ENCODE measurements at places on chromosomes 2 and 18.

DNA sequence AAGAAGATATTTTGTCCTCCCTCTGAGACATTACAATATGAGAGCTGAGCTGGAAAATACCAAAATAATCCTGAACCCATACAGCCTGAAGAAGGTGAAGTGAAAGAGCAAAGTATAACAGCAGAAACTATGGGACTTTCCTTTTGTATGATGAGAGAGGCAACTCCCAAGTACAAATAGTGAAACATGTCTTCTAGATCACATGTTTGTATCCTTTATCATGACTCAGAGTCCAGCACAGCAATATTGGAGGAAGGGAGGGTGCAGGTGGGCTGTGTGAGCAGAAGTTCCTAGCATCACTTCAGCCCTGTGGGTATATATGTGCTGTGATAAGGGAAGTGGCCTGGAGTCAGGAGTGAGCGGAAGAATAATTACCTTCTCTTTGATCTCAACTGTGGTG lies 265.6 kb upstream of the NRXN1 start:
- DNase-seq, result no peak

DNA sequence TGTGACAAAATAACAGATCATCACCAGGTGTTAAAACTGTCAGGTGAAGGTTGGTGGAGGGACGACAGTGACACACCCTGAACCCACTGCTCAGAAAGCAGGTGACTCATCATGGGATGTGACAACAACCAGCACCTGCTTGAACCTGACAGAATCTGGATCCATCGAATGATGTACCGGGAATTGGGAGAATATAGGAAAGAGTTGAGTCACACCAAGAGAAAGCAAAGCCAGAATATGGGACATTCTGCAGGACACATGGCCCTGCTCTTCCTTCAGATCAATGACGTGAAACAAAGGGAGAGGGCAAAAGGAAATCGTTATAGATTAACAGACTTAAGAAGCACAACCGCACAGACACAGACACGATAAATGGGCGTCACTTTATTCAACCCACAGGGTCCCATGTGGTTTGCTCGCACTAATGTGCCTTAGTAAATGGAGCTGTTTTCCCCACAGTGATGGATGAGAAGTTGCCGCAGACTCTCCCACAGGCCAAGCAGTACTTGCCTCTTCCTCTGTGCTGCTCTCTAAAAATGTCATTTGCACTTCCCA lies 100.1 kb downstream of the CRACDL start:
- DNase-seq, result peak; percentile 48

GRCh38 chr18:59740141-59740540 lies 42.9 kb upstream of the CCBE1 start:
- no peak for DNase-seq

DNA sequence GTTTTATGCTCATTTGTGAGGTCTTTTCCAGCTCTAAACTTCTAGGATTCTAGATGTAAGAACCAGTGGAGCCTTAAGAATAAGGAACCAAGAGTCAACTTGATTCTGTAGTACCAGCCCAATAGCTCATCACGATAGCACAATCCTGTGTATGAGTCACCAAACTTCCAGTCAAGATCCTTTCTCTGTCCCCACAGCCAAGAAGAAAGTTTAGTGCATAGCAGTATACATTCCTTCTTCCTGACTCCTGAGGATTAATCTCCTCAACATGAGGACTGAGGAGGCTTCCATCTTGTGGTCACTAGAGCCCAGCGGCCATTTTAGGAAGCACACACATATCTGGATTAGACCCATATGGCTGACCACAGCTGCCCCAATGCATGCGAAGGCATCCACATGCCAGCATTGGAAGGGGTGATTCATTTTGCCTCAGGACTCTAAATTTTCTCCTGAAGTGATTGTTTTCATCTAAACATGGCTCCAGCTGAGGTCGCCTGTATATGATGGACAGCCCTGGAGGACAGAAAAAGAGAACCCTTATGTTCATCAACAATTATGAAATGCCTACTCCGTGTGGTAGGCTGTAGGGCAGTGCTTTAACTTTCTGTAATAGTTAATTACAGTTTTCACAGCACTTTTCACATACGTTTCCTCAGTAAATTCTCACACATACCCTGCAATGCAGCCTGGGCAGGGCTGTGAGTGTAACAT lies 53.5 kb downstream of the RASGRP3 start:
- no peak for DNase-seq

- DNase-seq, result no peak
These were observed 183.0 kb downstream of the NYAP2 start for GRCh38 chr2:225582355-225583116.

DNA sequence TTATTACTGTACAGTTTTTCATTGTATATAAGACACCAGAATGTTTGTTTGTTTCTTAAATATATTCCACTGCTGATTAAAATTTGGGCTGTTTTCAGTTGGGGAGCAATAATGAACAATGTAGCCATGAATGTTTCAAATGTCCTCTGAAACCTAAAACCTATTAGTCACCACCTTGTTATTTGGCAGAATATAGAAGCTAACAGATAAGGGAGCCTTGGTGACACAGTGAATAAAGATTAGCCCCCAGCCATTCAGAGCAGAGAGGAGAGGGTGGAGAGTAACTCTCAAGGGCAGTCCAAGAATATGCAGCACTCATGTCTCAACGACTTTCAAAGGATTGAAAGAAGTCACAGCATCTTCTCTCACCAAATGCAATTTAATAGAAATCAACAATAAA lies 43.1 kb upstream of the ATP8B1 start:
- no peak for DNase-seq

DNA sequence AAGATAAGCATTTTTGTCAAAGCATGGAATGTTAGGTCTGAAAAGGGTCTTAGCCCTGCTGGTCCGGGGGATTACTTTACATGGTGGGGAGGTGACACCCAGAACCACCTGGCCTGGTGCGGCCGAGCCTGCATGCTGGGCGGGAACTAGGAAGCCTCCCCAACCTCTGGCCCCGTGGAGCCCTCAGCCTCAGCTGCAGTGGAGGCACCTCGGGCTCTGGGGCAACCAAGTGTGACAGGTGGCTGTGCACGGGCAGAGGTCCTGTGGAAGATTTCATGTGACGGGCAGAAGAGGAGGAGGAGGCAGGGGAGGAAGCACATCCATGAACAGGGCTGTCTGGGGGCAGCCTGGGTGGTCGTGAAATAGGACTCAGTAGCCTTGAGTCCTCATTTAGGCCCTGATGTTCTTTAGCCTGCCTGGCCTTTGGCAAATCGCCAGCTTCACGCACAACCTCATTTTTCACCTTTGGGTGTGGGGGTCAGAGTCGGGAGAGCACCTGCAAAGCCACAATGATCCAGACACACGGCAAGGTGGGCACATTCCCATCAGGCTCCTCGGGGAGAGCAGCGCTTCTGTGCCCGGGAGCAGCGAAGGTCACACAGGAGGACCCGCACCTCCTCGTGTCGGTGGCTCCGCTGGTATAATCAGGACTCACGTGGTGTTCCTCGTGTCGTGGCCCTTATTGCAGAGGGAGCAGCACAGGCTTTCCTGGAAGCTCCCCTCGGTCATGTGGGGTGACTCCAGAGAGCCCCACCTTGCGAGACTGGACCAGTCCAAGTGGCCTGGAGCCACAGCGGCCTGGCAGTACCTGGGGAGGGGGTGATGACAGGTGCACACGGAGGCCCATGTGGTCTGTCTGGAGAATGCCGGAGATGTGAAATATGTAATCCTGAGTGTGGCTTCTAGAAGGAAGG lies 13.9 kb downstream of the CNDP2 start:
- DNase-seq, result no peak

GRCh38 chr18:79384834-79385233 lies 10.9 kb upstream of the NFATC1 start:
- no peak for DNase-seq

DNA sequence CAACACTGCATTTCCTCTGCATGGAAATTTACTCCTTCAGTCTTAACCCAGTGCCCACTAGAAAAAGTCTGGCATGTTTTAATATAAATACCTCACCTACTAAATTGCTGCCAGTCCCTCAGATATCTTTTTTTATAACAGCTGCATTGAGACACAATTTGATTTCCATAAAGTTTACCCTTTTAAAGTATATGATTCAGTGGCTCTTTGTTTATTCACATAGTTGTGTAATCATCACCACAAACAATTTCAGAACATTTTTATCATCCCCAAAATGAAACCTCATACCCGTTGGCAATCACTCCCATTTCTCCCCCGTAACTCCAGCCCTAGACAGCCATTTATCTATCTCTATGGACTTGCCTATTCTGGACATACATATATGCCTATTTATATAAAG lies 17.0 kb upstream of the FRZB start:
- no peak for DNase-seq

GRCh38 chr2:52386433-52387030 lies 1354.6 kb upstream of the NRXN1 start:
- no peak for DNase-seq

DNA sequence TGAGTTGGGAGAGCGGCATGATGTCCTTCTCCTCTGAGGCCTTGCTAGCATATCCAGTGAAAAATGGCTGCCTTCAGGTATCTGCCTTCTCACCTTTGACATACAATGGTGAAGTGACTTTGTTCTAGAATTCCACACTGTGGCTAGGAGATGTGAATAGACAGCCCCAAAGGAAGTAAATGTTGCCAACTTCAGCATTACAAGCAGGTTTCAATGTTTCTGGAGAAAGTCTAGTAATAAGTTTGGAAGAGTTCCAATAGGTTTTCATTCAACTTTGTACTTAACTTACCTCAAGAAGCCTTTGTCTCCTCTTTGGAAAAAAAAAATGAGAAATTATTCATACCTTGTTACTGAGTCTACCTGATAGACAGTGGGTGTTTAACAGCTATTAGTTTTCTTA lies 421.3 kb upstream of the MMADHC start:
- no peak for DNase-seq

DNA sequence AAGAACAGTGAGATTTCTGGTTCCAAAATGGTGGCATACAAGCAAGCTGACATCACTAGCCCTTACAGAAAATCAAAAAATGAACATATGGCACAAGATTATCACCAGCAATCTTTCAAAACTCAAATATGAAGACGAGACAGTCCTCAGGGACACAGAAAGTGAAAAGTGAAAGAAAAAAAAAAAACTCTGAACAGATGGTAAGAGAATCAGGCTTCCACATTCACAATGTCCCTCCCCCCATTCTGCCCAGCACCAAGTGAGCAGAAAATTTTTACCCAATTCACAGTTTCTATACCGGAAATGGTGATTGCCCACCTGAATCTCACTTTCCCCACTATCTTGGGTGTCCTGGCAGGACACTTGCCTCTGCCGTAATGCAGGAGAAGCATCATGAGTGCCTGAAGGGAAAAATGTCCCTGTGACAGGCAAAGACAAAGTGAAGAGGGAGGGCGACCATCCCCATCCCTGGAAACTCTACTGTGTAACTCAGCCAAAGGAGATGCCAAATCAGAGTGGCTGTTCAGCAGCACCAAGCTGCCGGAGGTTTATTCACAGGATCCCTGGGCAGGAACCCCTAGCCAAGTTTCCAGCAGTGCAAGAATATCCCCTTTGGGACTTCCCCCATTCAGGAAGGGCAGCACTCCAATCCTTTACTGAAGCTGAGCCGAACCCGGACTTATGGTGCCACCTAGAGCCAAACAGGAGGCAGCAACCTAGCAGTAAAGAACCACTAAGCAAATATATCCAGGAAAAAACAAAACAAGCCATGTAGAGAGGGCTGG lies 312.2 kb downstream of the LRATD1 start:
- no peak for DNase-seq

- DNase-seq, result no peak
These were observed 185.6 kb downstream of the CTIF start for GRCh38 chr18:48724442-48724841.

- no peak for DNase-seq
These were observed 162.6 kb downstream of the KCNE4 start for GRCh38 chr2:223214394-223215253.

GRCh38 chr2:160351956-160352355 lies 141.7 kb downstream of the RBMS1 start:
- DNase-seq, result no peak

GRCh38 chr2:199449455-199449854 lies 8.3 kb downstream of the SATB2 start:
- no peak for DNase-seq

- DNase-seq, result no peak
These were observed 11.0 kb upstream of the UBE2F start for GRCh38 chr2:237955640-237956401.

DNA sequence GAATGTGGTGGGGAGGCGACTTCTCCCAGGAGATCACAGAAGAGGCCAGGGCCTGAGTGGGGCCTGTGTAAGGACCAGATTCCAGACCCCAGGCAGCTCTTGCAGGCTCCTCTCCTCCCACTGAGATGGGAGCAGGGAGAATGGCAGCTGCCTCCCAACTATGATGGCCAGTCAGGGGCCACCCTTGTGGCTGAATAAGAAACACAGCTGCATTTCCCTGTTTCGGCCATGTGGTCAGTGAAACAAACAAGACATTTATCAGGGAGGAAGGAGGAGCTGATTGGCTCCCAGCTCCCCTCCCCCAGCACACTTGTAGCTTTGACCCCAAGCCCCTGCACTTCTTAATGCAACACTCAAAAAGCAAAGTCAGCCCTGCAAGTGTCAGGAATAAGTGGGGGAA lies 143.5 kb downstream of the CELF4 start:
- DNase-seq, result no peak

DNA sequence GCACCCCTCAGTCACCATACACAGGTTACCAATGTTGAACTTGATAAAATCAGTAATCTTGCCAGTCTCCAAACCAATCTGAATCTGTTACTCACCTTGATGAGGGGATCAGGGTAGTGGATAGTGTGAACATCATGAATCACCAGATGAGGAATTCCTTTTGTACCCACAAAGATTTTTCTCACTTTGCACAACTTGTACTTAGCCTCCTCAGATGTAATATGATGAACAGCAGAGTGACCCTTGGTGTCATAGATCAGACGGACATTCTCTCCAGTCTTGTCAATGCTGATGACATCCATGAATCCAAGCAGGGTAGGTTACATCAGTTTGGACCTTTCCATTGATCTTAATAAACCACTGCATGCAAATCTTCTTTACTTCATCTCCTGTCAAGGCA lies 54.7 kb downstream of the MDH1 start:
- DNase-seq, result no peak

GRCh38 chr2:130822766-130823165 lies 13.9 kb upstream of the ARHGEF4 start:
- DNase-seq, result no peak
